ENCODE measurements at places on chromosomes 13 and 19.
A peak's percentile ranks its signal among the peaks of the same experiment; 100 is the strongest.

DNA sequence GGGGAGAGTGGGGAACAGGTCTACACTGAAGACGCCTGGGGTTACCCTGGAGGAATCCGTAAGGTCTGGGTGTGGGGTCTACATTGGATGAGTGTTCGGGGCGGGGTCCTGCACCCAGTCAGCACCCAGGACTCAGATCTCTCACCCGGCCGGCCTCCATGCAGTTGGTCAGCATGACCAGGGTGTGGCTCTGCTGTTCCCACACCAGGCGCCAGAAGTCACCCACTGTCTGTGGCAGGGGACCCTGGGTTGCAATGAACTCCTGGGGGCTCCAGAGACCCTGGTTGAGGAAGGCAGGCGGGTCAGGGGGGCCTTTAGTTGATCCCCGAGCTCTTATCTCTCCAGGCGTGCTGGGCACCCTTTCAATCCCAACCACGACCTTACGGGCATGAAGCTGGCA is 6.0 kb upstream of the SYT5 start:
- DNase-seq: no peak

GRCh38 chr13:95641291-95642027 is 3.0 kb downstream of the DZIP1 start:
- no peak for DNase-seq

DNA sequence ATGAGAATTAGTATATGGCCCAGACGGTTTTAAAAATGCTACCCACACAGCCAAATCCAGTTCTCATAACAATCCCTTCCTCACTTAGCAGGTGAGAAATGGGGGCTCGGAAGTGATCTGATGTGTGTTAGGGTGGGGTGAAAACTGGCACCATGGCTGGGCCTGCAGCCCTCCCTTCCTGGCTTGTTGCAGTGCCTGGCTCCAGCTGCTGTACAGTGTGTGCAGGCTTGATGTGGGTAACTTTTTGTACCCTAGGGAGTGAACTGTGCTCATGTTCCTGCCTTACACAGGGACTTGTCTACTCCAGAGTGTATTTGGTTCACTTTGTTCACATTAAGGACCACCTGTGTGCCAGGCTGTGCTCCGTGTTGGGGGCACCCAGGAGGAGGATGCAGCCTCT is 177.2 kb downstream of the LMO7 start:
- DNase-seq: no peak

GRCh38 chr19:45403781-45404556 is 900 bp downstream of the PPP1R13L start:
- peak; percentile 79 for DNase-seq

- peak; percentile 46 for DNase-seq
These were observed 846 bp downstream of the ZNF790 start for GRCh38 chr19:36837176-36837905.

DNA sequence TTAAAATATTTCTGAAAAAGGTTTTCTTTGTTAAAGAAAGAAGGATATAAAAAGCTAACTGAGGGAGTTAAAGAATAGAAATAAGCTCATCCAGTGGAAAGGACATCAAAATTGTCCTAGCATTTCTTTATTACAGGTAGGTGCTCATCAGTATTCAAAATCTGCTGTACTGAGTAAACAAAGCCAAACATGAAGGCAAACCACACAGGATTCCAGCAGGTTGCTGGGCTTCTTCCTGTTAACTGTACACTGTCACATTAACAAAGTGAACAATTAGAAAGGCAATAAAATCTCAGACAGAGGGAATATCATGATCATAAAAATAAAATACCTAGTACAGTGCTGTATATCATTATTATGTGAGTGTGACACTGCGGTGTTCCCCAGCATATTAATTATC is 1541.0 kb downstream of the SLITRK5 start:
- no peak for DNase-seq

GRCh38 chr13:111114362-111115060 is 599 bp upstream of the ARHGEF7 start:
- peak; percentile 22 for DNase-seq

- no peak for DNase-seq
These were observed 3.5 kb downstream of the HS6ST3 start for GRCh38 chr13:96093296-96094006.
